ENCODE measurements at places on chromosomes 11 and 22.

DNA sequence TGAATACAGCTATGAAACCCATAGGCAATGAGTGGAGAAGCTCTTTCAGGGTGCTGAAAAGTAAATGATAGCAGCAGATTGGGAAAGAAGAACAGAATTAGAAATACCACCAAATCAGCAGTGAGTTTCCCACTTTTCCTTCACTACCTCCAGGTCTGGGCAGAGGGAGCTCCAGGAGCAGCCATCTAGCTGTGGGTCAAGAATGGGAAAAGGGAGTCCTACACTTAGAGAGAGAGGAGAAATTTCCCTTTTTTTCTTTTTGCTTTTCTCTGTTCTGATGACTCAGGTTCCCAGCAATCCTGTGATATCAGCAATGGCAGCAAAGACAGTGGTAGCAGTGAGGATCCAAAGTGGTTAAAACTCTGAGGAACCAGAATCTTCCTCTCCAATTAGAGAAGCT is 263.9 kb downstream of the NXPE2 start:
- no peak for DNase-seq

- no peak for DNase-seq
These were observed 39.6 kb downstream of the SCGB1A1 start for GRCh38 chr11:62458212-62459002.

- no peak for DNase-seq
These were observed 199.7 kb downstream of the FAT3 start for GRCh38 chr11:92424281-92424680.

DNA sequence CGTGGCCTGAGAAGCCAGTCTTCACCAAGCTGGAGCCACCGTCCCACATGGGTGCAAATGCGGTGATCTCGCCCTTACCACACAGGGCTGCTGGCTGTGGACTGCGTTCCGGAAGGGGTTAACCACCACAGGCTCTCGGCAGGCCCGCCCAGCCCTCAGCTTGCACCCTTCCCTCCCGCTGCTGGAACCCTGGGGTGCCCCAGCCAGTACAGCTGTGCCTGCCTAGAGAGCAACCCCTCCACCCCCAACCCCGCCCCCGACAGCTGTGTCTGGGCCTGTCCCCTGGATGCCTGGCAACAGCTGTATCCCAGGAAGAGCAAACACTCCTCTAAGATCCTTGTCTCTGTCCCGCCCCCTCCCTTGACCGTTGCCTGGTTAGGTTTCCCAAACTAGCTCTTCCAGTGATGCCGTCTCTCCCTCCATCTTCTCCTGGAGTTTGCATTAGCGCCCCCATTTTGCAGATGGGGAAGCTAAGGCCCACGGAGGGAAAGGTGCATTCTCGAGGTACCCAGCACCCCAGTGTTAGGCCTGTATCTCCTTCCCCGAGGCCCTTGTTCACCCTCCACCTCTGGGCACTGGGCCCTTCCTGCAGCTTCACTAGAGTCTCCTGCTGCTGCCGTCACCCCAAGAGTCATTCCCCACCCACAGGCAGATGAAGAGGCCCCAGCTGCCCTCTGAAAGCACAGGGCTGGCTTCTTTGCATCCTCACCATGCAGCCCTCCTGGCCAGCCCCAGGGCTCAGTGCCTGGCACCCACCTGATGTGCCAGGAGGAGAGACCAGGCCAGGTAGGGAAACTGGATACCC is 12.6 kb upstream of the COX8A start:
- no peak for DNase-seq

DNA sequence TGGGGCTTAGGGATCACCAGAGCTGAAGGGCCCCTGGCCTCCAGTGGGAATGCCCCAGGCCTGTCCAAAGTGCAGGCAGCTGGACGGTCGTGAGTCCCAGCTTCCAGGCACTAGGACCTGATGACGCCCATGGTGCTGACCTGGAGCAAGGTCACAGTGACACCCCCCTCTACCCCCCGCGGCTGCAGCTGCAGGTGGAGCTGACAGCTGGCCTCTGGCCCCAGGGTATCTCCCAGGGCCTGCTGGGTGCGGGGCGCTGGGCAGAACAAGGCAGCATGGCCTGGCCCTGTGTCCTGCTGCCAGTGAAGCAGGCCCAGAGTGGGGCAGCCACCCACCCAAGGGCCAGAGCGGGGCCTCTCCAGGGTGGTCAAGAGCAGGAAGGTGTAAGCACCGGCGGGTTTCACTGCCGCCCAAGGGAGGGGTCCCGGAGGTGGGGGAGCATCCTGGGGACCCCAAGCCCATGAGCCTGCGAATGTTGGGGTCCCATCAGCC is 553 bp upstream of the TCIRG1 start:
- no peak for DNase-seq

DNA sequence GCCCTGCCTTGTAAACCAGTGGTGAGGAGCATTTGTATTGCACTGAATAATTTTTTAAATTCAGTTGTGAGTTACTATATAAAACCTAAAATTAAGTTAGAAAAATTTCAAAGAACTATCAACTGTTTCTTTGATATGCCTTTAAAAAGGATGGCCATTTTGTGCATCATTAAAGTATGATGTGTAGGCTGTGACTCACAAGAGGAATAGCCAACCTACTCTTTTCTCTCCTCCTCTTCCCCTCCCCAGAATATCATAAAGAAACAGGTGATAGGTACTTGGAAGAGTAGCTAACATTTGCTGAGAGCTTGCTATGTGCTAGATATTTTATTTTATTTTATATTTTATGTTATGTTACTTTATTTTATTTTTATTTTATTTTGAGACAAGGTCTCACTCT is 10.6 kb upstream of the PIK3C2A start:
- no peak for DNase-seq

GRCh38 chr22:27892064-27892463 is 27.0 kb downstream of the PITPNB start:
- no peak for DNase-seq

DNA sequence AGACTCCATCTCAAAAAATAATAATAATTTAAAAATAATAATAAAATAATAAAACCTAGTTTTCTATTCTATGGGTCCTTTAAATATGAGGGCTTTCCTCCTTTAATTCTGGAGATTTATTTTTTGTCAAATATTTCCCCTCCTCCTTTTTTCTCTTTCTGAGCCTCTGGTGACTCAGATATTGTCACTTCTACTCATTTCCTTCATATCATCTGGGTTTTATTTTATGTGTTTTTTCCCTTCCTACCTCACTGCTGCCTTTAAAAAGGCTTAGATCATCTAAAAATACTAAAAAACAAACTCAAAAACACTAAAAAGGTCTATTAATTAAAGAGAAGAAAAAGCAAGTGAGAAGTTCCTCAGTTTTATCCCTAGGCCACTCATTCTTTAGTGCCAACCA is 138.9 kb downstream of the SPON1 start:
- no peak for DNase-seq

DNA sequence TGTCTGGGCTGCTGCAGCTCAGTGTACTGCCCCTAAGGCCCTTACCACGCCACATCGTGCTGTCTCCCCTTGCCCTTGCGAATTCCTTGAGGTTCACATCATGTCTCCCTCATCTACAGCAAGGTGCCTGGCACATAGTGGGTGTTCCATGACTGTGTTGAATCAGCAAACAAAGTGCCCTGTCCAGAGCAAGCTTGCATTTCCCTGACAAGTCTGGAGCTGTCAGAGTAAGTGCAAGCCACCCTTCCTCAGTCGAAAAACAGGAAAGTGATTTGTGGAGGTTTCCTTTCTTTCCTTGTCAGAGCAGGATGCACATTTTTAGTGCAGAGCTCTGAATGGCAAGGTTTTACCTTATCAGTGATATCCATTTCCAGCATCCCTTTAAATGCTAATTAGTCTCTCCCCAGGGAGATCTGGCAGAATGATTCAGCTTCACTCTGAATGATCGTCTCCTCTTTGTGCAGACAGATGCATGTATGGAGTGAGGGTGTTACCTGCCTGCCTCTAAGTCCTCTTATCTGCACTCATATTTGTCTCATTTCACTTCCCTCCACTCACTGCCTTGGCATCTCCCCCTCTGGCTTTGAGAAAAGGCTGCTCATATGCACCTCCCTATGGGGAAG is 331.2 kb downstream of the TMEM135 start:
- DNase-seq = no peak

DNA sequence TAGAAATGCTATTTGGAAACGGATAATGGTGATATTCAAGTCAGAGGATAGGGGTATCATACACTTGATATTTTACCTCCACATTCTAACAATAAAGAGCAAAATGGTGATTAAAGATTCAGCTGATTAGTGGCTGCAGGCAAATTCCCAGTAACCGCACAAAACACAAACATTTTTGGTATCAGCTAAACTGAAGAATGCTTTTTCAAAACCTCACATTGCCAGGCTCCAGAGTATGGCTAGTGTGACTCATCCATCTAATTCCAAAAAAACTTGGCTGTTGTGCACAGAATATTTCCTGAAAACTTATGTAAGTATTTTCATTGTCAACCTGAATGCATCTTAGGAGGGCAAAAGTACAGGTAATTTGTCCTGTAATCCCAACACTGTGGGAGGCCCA is 10.9 kb downstream of the SRPRA start:
- DNase-seq = no peak

- DNase-seq = peak; percentile 68
These were observed 12.1 kb downstream of the LRFN4 start for GRCh38 chr11:66868726-66869566.

DNA sequence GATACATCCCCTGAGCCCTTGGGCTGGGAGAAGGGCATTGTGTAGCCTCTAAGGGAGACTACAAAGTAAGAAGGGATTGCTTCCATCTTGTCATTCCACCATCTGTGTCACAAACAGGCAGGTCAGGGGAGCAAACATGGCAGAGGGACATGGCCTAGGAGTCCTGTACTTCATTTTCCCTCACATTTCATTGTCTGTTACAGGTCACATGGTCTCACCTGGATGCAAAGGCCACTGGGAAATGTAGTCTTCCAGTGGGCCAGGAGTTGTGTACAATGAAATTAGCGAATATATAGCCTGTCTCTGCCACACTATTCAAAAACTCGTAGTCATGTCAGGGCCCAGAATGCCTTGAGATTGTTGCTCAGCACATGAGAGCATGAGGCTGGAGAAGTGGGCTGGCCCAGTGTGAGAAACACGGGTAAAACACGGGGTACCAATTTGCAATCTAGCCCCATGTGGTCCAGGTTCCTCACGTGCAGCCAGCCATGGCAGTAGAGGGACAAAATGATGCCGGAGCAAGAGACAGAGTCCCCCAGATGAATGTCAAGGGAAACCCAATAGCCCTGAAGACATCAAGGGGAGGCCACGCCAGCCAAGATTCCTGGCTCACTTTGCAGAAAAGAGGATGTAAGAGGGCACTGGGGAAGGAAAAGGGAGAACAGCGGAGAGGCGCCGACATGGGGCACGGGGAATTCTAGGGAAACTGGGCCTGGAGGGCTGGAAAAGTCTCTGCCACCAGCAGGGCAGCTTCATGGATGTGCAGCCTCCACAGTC is 47.7 kb upstream of the EMID1 start:
- DNase-seq = no peak

DNA sequence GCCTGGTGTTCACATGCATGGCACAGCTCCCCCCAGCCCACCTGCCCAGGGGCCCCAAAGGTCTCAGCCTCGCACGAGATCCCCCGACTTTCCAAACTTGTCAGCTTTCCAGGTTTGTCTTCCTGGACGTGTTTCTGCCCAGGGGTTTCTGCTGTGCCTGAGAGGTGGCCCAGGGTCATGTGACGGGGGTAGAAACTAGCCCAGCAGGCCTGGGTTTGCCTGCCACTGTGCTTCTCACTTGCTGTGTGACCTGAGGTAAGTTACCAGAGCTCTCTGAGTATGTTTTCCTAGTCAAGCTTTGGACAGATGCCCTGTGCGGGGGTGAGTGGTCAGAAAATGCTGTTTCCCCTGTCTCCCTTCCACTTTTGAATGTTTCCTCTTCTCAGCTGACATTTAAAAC is 38.3 kb upstream of the SHISAL1 start:
- no peak for DNase-seq

GRCh38 chr22:45785458-45785857 is 113.8 kb downstream of the ATXN10 start:
- DNase-seq = no peak

DNA sequence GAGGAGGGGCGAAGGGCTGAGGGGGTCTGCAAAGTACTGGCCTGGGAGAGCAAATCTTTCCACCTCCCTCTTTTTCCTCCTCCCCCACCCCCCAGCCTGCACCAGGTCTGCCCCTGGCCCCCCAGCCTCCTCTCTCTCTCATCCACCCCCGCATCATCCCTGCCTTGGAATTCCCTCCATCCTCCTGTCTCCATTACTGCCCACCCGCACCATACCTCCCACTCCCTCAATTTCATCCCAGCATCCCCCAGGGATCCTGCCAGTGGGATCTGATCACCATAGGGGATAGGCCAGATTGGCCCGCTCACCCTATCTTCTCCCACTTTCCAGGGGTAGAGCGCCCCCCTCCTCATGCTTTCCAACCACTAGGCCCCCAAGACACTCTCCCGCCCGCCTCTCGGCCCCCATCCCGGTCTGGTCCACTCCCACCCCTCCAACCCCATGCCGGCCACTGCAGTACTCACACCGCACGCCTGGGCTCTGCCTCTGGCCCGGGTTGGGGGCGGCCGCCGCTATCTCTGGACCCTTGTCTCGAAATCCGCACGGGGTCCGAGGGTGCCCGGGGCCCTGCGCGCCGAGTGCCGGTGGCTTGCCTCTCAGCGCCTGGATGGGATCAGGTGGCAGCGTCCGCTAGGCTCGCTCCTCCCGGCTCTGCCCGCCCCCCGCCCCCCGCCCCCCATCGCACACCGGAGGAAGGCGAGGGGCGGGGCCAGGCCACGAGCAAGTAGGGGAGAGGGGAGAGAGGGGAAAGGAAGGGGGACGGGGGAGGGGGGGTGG is at the start of gene GAL3ST3:
Gene GAL3ST3 (minus strand): TSS at position 615 of the 777 bp plus-strand sequence. CDS start 3,746 bp downstream, outside the sequence.
- no peak for DNase-seq

GRCh38 chr11:65424205-65425104 is 1.9 kb downstream of the NEAT1 start:
- no peak for DNase-seq

GRCh38 chr11:121067453-121067852 is 33.6 kb upstream of the TECTA start:
- DNase-seq = no peak

DNA sequence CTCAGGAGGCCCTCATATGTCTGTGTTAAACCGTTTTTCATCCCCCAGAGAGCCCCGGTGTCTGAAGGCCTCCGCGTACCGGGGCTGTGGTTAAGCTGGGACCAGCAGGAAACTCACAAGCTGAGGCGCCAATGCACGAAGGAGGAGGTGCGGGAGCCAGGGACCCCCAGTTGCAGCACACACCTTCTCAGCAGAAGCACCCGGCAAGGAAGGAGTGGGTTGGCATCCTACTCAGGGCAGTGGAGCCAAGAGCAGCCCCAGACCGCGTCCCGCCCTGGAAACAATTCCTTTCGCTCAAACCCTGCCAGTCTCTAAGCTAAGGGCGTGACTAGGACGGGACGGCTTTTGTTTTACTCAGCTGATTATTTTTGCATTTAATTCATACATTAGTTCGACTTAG is 726.9 kb downstream of the BRD1 start:
- no peak for DNase-seq

- no peak for DNase-seq
These were observed 54.0 kb upstream of the GCAT start for GRCh38 chr22:37753746-37754145.

DNA sequence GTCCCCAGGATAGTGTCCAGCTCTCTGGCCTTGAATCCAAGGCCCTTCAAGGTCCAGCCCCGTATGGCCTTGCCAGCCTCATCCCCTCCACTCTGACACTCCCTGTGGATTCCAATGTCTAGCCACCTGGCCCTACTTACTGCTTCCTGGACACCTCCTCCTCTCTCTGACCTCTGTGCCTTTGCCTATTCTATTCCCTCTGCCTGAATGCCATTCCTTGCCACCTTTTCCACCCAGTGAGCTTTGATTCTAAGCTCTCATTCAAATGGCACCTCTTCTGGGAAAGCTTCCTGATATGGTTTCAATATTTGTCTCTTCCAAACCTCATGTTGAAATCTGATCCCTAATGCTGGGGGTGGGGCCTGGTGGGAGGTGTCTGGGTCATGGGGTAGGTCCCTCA is 31.9 kb upstream of the TTLL12 start:
- DNase-seq = no peak

All from activated CD4-positive, alpha-beta T cell treated with anti-CD3 and anti-CD28 coated beads, Interleukin-2, amount 50 U/mL, for 24 hours (primary cell).